ENCODE measurements at places on chromosomes 7 and 10.

DNA sequence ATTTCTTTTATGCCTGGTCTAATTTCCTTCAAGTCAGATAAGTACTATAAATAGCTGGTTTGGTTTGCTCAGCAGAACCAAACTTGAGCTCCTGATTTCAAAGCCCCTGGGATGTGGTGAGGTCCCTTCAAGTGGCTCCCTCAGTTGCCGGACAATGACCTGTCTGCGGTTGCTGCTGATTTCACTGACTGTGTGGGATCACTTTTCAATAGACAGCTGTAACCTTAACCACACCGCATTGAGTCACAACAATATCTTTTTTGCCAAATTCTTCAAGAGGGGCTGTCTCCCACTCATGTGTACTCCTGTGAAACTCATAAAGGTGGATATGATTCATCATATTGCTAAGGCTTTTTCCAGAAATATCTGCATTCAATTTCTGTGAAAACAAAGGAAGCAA, 23.1 kb upstream of the ITGA8 start:
- DNase-seq: no peak

- no peak for DNase-seq
These were observed 183.9 kb downstream of the LRRN3 start for GRCh38 chr7:111274857-111275256.

GRCh38 chr7:83211685-83212084, 49.0 kb upstream of the PCLO start:
- no peak for DNase-seq

- DNase-seq: no peak
These were observed 36.0 kb downstream of the SFMBT2 start for GRCh38 chr10:7374795-7375194.

DNA sequence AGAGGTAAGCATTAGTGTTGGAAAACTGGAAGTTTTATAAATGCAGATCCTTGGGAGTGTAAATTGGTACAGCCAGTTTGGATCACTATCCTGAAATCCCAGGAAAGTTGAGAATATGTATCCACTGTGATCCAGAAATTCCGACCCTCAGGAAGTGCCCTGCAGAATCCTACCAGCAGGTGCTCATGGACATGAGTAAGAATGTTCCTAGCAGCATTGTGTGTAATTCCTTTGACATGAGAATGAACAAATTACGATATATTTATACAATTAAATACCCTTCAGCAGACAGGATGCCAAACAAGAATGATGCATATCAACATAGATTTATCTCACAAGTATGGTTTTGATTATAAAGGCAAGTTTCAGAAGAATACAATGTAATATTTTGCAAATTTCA, 181.6 kb downstream of the XPNPEP1 start:
- no peak for DNase-seq

DNA sequence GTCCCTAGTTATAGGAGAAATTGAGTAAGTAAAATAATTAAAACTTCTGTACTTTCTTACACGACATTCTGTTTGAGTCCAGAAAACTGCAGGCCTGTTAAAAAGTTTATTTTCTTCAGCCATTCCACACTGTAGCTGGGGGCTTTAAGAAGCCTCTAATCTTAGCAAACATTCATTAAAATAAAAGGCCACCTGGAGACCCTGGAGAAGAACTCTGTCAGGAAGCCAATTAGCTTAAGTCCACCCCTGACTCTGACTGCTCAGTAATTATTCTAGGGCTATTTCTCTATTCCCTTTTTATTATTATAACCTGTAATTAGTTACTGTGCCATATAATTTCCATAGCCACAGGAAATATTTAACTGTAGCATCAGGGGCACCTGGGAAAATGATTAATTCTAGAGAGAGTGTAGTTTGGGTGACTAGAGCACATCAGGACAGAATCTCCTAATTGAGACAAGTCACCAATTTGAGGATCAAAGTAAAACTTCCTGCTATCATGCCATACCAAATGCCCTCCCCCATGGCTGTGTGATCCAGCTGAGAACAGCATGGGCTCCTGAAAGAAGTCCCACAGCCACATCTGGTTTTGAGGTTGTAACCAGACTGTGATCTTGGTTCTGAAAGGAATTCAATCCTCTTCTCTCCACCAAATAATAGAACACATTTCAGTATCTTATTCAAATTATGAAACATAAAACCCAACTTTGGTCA, 1302.3 kb downstream of the XPNPEP1 start:
- DNase-seq: no peak

GRCh38 chr10:112336556-112337201, 37.2 kb upstream of the ACSL5 start:
- no peak for DNase-seq

GRCh38 chr10:930625-931325, 730 bp downstream of the LARP4B start:
- DNase-seq: peak; percentile 52

DNA sequence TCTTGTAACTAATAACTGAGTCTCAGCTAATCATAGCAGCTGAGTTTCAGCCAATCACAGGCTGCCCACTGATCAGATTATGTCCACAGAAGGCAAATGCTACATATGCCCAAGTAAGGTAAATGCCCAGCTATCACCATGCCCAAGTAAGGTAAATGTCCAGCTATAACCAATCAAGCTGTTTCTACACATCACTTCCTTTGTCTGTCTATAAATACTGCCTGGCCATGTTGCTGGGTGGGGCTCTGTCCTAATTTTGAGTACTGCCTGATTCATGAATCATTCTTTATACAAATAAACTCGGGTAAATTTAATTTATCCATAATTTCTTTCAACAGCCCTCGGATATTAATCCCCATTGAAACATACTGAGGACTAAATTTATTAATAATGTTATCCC, 312.4 kb downstream of the CACNA2D1 start:
- no peak for DNase-seq

GRCh38 chr7:44396931-44397545, 71.6 kb upstream of the CAMK2B start:
- DNase-seq: no peak

DNA sequence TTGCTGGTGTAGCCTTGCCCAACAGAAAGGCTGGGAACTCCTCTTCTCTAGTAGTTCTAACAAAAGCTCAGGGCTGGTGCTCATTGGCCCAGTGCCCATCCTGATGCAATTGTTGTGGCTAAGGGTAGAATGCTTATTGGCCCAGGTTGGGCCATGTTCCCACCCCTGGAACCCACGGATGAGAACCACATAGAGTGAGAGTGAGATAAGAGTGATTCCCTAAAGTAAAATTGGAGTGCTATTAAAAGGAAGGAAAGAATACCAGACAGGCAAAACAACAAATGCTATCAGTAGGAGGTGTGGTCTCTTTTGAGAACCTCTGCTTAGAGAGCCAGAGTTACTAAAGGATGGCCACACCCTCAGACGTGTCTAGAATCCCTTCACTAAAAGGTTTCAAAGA, 49.2 kb downstream of the LGI1 start:
- no peak for DNase-seq

DNA sequence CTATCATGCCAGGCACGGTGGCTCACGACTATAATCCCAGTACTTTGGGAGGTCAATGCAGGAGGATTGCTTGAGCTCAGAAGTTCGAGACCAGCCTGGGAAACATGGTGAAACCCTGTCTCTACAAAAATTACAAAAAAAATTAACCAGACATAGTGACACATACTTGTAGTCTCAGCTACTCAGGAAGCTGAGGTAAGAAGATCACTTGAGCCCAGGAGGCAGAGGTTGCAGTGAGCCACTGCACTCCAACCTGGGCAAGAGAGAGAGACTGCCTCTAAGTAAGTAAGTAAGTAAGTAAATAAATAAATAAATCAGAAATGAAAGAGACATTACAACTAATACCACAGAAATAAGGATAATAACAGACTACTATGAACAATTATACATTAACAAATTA, 36.2 kb downstream of the PDLIM1 start:
- DNase-seq: no peak

DNA sequence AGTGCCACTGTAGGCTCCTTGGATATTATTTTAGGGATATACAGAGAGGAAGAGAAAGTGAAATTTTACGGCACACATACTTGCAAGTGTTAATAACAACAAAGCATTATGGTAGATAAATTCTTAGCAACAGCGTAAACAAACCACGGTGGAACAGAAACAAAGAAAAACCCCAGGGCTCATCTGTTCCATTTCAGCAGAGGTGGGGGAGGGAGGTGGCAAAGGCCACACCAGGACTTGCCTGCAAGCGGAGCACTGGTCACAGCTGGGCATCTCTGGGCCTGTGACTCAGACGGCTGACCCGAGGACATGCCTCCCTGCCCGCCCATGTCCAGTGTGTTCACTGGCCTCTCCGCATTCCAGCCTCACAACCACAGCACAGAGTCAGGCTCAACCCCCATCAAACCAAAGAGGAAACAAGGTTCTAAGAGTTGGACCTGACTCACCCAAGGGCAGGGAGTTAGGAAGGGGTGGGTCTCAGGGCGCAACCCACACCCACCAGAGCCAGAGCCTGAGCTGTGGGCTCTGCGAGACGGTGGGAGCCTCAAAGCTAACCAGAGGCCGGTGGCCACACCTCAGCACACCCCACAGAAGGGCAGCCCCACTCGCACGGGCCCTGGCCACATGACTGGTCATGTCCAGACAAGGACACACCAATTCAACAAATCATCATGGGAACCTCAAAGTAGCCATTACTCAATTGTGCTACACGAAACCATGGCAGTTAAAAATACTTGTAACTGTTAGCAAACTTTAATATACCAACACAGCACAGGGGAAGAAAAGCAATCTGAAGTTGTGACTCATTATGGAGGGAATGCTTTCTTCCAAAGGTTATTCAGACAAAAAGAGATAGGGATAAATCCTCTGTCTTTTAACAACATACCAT, 10.7 kb downstream of the ESYT2 start:
- peak; percentile 88 for DNase-seq

DNA sequence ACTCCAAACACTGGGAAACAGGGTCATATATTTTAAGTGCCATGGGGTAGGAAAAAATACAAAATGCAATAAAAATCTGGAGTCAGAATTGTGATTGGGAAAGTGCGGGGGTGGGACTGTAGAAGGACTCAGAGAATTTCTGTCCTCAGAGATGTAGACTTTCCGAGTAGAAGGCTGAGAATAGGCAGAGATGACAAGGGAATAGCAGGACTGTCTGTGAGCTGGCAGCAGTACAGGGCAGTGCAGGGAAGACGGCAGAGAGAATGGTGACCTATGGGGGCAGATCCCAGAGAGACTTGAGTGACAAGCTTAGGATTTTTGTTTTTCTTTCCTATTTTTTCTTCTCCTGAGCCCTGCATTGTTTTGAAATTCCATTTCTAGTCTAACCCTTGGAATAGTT, 127.6 kb downstream of the SLC16A9 start:
- no peak for DNase-seq

DNA sequence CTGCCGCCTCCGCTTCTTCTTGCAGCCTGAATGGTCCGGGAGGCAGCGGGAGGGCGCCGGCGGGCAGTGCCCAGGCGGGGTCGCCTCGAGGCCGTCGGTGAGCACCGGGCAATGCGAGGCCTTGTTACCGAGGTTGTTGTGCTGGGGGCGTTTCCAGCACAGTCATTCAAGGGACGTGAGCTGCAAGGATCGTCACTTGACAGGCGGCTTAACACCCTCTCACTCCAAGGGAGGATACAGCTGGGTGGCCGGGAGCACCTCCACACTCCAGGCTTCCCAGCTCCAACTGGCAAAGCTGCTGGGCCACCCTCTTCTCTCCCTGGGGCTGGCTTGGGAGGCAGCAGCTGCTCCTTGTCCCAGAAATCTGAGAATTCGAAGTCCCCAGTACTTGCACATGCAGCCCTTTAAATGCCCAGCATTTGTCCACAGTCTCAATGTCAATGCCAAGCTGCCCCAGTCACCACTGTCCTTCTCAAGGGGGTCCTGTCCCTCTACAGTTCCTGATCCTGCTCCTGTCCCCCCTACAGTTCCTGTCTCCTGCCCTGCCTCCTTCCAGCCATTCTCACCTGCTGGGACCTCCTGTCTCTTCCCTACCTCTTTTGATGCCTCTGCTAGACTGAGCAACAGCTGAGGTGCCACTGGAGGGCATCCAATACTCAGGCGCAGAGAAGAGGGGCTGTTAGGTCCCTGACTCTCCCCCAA, 4.4 kb upstream of the HOXA11 start:
- DNase-seq: peak; percentile 19
